ENCODE measurements at places on chromosomes 5 and 9.

DNA sequence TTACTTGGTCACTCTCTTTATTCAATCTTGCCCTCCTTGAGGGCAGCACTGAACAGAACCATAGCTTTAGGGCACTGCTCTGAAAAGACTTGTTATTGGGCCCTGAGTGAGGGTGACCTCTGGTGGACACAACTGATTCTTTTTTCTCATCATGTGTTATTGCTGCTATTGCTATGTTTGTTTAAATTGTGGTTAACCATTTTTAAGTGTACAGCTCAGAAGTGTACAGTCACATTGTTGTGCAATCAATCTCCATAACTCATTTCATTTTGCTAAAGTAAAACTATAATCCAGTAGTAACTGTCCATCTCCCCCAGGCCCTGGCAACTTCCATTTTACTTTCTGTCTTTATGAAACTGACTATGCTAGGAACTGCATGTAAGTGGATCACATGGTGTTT is 351.1 kb upstream of the RIOK2 start:
- DNase-seq, result no peak

GRCh38 chr5:1349246-1349645 is 4.3 kb upstream of the CLPTM1L start:
- DNase-seq, result no peak

- no peak for DNase-seq
Measured at GRCh38 chr5:125401724-125402622, 655.5 kb upstream of the ZNF608 start.

DNA sequence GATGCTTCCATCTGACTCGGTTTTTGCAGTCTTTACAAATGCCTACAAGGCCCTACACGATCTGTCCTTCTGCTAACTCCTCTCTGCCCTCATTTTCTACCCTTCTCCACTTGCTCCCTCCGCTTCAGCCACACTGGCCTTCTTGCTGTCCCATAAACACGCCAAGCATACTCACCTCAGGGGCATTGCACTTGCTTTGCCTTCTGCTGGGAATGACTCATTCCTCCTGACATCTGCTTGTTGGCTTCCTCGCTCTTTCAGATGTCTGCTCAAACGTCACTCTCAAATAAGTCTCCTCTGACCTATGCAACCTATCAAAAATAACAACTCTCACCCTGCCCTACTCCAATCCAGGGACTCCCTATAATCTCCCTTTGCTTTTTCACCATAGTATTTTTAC is 28.2 kb downstream of the CDC25C start:
- no peak for DNase-seq

DNA sequence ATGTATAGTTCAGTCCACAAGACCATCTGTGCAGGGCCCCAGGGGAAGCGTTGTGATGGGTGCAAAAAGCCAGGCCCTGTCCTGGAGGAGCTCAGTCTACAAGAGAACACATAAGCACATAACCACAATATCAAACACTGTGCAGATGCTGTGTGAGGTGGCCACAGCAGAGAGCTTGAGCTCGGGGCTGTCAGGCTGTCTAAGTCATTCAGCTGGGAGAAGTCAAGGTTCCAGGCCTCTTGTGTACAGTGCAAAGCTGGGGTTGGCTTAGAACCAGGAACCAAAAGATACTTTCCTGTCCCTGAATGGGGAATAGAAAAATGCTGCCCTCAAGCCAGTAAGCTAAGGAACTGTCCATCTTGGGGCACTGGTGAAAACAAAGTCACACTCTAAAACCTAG is 75.0 kb downstream of the PRDM6 start:
- DNase-seq, result no peak

GRCh38 chr5:78659114-78659513 is 10.5 kb upstream of the LHFPL2 start:
- DNase-seq, result no peak

GRCh38 chr5:151258816-151259215 is 5.8 kb downstream of the GM2A start:
- DNase-seq, result no peak

DNA sequence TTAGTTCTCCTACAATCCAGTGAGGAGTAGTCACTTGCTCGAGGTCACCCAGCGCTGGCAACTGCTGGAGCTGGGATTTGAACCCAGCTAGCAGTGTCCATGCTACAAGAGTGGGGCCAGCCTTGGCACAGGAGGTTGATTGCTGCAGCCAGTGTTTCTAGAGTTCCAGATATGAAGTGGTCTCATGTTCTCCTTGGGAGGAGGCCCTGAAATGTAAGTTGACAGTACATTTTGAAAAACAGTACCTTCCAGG is 802 bp downstream of the CCDC107 start:
- no peak for DNase-seq

DNA sequence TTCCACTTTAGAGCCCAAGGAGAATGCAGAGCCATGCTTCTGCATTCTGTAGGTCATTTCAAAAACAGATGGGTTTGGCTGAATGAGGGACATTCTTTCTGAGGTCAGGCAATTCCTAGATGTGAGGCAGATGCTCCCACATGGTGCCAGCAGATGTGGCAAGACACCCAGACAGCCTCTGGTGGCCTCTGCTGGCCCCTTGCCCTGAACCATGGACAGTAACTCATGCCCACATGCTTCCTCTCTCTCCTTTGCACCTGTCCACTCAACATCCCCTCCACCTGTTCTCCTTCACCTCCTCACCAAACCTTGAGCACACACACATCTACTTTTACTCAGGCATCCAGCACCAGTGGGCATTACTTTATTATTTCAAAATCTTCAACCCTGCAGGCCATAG is 252.3 kb downstream of the DNAH5 start:
- DNase-seq, result no peak

DNA sequence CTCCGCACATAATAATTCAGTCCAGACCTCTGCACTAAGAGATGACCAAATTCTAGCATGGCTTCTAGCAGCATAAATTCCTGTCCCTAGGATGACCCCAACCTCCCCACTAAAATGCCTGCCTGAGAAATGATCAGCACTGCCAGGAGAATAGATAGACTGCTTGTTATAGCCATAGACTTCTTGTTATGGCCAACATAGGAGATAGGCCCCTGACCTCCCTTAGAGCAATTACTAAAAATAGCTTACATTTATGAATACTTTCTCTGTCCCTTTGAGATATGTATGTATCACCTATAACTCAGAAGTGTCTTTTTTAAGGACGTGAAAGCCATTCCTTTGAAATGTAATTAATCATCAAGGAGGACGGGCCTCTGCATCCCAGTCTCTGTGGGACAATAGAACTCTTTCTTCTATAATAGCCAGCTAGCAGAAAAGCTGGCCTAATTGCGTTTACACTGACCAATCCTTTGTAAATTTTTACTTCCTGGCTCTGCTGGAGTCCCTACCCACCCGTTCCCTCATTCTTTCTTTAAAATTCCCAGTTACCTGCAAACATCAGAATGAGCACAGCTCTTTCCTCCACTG is 1002.7 kb downstream of the CDH18 start:
- no peak for DNase-seq

All from activated CD8-positive, alpha-beta memory T cell treated with anti-CD3 and anti-CD28 coated beads for 4 hours (primary cell).